ENCODE measurements at places on chromosomes 5 and 9. TPM values are rescaled to one million over a fixed set of nuclear protein-coding genes. Genes with fewer than 3 reads are reported as not detected.

NR6A1 gene
- total RNA-seq = 2.9 TPM

OR1Q1 gene
- total RNA-seq = not detected

RFESD gene
- total RNA-seq = 0.75 TPM

ALDOB gene
- not detected for total RNA-seq

PCDHB12 gene
- total RNA-seq = 2.7 TPM

PKD2L2 gene
- total RNA-seq = not detected

ANKRD34B gene
- not detected for total RNA-seq

IFNK gene
- total RNA-seq = not detected

CCL19 gene
- not detected for total RNA-seq

PFN3 gene
- total RNA-seq = not detected

MLANA gene
- total RNA-seq = not detected

Measured in A375 (cell line).